Stimulated activated CD8-positive, alpha-beta memory T cell treated with anti-CD3 and anti-CD28 coated beads, Interleukin-7, amount 100 ng/mL, for 1 hour (primary cell): ENCODE measurements at places on chromosomes 6 and 20.
A peak's percentile ranks its signal among the peaks of the same experiment; 100 is the strongest.

DNA sequence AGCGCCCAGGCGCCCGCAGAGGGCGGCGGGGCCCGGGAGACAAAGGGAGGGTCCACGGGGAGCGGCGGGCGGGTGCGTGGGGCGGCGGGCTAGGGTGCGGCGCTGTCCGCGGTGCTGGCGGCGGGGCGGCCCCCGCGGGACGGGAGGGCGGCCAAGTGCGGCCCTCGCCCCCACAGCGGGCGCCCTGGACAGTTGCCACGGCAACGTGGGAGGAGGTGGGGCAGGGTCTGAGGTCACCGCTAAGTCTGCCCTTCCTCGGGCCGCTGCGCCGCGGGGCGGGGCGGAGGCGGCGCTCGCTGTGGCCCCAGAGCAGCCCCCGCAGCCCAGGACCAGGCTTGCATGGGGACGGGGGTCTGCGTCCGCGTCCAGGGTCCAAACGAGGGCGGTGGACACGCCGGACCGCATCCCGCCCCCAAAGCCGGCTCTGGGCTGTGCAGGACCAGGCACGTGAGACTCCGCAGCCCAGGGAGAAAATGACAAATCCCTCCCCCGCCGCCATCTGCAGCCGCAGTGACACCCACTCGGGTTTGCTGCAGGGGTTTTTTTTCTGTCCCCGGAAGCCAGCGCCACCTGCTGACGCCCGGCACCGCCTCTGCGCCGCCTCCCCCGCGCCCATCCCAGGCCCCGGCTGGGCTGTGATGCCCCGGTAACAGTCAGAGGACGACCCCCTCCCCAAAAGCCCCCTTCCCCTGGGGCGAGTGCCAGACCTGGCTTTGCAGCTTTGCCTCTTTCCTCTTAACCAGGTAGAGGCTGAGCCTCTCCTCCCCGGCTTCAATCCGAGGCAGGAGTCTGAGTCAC is 36.8 kb downstream of the YTHDF1 start:
- peak; percentile 55 for DNase-seq

- DNase-seq: no peak
These were observed 8.5 kb downstream of the CD164 start for GRCh38 chr6:109373762-109374161.

DNA sequence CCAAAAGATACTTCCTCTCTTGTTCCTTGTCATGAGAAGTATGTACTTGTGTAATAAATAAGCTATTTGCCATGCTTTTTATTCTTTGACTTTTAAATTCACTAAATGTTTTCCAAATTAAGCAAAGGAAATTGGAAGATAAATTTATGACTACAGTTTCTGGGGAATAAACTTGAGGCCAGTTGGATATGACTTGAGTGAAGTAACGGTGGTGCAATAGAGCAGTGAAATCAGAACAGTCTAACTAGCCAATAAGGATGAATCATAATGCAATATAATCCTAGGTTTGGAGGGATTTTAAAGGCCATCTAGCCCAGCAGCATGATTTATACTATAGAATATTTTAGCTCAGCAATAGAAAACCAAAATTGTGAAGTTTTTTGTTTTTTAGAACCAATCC is 183.8 kb upstream of the TCF21 start:
- DNase-seq: no peak

DNA sequence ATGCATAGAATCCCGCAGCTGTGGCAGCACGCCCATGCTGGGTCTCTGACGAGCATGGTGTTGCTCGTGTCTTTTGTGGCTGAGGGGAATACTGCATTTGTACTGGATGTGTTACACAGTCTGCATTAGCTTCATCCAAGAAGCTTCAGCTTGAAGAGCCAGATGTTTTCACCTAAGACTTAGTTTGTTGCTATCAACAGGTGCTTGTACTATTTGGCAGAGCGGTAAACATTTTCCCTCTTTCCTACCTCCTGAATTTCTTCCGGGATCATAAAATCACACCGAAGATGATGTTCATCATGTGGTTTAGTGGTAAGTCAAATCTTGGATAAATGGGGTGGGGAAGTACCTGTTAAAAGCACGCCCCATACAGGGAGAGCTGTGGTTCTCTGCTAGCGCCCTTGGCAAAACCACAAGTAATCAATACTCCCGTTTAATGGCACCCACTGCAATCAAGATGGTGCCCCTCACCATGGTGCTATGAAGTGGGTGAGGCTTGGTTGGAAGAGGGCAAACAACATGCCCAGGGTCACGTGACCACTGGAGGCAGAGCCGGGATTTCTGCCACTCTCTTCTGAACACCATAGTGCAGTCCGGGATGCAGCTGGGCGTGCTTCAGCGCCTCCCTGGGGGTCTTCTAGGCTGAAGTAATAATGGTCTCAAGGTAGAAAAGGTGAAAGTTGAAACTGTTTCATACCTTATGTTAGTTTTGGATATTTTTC is 34.4 kb downstream of the SPATA2 start:
- DNase-seq: no peak

DNA sequence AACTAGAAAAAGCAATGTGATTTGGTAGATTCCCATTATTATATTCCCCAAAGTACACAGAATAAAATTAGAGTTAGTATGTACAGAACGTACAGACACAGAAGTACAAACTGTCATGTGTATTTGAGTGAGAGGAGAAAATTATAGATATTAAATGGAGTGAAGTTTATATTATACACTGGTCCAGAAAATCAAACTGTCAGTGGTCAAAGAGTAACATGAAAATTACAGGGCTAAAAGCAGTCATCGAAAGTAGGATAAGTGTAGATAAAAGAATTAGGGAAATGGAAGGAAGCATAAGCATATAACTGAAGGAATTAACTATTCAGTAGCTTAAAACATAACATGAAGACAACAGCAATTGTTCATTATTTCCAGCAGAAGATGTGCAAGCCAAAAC is 30.3 kb downstream of the SEL1L2 start:
- DNase-seq: no peak

GRCh38 chr6:8670792-8671191 is 235.4 kb upstream of the SLC35B3 start:
- no peak for DNase-seq

DNA sequence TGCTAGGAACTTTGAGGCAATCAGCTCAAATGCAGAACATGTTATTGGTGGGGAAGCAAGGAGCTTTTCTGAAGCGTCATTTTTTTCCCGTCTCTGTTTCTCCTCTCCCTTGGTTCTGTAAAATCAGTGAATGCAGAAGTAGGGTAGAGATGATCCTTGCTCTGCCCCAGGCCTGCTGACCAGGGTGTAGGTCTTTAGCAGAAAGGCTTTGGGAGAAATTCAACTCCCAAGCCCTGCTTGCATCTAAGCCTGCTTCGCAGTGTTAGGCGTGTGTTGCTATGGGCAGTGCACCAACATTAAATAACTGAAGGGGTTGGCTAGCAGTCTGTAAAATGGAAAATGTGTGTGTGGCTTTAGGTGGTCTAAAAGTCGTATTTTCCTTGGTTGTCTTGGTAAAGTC is 45.9 kb downstream of the SASH1 start:
- DNase-seq: no peak

GRCh38 chr6:142416179-142416578 is 114.4 kb downstream of the ADGRG6 start:
- DNase-seq: no peak

DNA sequence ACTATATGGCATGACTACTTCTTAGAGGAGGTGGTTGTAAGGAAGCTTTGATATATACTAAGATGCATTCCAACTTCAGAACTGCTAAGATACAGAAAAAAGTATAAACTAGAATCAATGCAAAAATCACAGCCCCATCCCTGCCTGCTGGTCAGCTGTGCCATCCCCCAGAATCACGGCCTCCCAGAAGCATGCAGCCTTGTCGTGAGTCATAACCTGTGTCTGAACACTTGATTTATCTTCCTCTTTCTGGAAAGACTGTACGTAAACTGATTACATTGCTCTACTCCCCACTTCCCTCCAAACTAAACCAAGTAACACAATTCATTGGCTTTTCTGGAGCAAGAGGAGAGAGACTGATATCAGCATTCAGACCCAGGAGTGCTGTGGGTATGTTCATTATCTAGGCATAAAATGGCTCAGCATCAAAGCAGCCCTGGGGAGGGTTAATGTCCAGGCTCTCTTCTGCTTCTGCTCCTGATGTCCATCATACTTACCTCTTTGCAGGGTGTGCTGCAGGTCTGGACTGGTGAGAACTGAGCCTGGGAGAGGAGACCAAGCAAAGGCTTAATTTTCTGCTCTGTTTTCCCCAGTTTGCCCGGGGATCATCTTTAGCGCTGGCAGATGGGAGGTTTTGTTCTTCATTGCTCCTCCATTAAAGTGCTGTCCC is 18.4 kb downstream of the SCP2D1 start:
- no peak for DNase-seq

- DNase-seq: no peak
These were observed 2.6 kb downstream of the BNIP5 start for GRCh38 chr6:36333931-36334725.

- no peak for DNase-seq
These were observed 16.2 kb upstream of the CHRNA4 start for GRCh38 chr20:63377256-63377941.

- no peak for DNase-seq
These were observed 35.7 kb downstream of the TXLNB start for GRCh38 chr6:139256087-139256486.

GRCh38 chr6:135568379-135568778 is 70.8 kb upstream of the AHI1 start:
- no peak for DNase-seq

DNA sequence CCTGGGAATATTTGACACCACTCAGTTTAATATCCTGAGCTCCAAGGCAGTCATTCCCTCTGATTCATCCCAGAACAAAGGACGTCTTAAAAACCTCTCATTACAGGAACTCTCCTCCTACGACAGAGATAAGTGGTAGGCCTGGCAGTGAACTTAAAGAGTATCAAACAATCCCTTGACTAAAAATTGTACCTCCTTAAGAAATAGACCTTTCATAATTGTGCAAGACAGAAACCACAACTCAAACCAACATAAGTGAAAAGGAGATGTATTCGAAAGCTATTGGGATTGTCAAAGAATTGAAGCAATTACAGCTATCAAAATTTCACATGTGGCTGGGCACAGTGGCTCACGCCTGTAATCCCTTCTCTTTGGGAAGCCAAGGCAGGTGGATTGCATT is 19.1 kb upstream of the BNIP5 start:
- no peak for DNase-seq

DNA sequence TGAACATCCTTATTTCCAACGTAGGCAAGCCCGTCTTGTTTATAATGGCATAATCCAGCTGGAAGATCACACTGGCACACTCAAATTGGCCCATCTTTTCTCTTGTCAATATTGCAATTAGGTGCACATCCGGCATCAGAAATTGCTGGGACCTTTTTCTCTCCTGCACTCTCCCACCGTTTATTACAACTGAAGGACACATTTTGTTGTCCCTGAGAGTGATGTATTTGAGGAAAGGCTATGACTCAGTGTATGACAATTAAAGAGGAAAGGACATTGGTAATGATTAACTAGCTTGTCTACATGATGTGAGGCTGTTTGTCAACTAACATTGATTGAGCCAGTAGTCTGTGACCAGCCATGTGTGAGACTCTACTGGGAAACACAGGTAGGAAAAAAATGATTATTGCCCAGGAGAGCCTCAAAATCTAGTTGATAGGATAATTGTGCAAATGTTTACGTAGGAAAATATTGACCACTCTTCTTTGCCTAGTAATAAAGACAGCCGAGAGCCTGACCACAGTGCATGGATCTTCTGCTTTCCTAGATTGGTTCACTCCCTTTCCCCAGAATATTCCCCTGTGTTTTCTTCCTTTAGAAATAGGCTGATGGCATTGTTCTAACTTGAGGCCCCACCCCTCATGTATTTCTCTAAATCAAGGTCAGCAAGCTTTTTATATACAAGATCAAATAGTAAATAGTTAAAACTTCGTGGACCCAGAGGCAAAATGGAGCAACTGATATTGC is 230.0 kb upstream of the BTBD3 start:
- DNase-seq: no peak

GRCh38 chr6:122059918-122060317 is 339.5 kb upstream of the HSF2 start:
- DNase-seq: no peak

DNA sequence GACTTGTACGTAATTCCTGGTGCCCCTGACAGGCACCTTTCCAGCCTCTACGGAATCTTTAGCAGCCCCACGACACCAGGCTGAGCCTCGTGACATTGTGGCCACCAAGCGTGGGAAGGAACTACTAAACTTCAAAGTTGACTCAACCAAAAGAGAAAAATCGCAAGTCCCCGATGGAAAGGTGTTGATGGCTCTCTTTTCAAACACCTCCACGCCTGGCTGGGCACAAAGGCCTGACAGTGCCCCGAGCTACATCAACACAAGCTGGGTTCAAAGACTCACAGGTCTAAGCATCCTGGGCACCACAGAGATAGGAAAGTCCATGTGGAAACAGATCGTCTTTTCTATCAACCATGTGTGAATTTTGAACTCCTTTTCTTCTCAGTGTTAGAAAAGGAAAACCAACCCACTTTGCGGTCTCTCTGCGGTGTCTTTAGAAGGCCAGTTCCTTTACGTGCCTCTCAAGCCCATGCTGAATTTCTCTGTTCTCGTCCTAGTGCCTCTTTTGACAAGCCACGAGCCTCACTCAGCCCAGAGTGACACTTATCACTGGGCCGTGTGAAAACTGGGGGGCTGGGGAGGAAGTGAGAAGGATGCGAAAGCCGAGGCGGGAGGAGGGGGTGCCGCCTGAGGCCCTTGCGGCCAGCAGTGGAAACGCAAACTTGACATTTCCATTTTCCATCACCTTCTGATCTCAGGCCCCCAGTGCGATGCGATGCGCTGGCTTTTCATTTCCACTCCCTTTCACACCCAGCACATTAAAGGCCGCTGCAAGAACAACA is 59.4 kb downstream of the GFOD1 start:
- DNase-seq: peak; percentile 49

DNA sequence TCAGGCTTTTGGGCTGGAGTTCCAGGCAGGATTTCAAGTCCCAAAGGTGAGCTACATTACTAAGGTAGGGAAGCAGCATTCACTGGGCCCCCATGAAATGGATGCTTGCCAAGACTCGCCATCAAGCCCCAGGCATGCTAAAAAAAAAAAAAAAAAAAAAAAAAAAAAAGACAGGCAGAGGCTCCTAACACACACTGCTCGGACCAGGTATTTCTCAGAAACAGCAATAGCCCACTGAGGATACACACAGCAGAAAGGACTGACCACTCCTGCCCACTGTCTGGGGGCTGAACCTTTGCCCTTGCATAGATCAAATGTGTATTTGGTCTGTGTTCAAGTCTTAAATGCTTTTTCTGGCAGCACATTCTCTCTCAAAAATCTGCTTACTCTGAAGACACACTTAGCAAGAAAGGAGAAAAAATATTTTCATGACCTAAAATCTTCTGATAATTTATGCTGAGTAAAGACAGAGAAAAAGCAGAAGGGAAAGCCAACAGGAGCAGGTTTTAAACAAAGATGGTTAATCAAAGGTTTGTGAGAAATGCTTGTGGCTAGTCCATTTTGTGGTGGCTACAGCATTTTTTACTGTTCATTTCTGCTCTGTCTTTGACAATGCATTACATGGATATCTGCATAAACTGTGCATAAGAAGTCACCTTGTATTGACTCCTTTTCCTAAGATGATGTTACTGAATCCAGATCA is 37.9 kb upstream of the BEND6 start:
- DNase-seq: no peak
